Lower lobe of right lung (tissue), 2 donors: ENCODE measurements at places on chromosomes 1 and 21. TPM values are rescaled to one million over a fixed set of nuclear protein-coding genes. Genes with fewer than 3 reads are reported as not detected.

- no peak for DNase-seq
These were observed 29.9 kb upstream of the CAMSAP2 start for GRCh38 chr1:200708769-200709168.

- DNase-seq = no peak
These were observed 397.9 kb downstream of the HHAT start for GRCh38 chr1:210726621-210727020.

- no peak for DNase-seq
These were observed 744 bp upstream of the WDR26 start for GRCh38 chr1:224435318-224435763.

- no peak for DNase-seq
These were observed 14.1 kb downstream of the FBXO2 start for GRCh38 chr1:11640101-11640500.

DNA sequence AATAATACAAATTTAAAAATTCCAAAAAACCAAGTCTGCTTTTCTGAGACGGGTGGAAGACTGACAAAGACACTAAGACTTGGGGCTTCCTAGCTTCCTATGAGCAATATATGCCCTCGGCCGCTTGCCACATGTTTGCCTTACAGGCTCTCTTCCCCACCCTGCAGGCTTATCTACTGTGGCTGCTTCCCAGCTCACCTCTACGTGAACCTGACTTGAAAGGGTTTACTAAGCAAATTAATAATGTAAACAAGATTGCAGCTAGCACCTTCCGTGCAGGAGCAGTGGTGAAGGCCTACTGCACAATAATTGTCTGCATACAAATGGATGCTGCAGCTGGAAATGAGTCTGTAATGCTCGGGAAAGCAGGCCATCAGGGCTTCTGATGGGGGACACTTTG, 152.9 kb upstream of the DAB1 start:
- no peak for DNase-seq

DNA sequence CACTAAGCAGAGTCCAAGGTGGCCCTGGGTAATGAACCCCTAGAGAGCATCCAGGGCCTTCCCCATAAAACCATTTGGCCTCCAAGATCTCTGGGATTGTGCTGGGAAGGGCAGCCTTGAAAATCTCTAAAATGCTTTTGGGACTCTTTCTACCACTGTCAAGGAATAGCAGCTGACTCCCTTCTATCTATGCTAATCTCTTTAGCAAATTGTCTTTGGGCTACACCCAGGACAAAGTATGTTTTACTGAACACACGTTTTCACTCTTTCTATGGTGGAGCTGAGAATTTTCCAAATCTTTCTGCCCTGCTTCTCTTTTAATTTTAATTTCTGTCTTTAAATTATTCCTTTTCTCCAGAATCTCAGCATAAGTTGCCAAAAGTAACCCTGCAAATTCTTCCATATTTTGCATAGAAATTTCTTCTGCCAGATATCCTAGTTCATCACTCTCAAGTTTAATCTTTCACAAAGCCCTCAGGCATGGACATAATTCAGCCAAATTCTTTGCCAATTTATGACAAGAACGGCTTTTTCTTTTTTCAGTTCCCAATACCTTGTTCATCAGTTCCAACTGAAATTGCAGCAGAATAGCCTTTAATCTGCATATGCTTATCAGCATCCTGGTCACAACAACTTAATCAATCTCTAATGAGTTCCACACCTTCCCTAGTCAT, 687.0 kb upstream of the ADGRL4 start:
- DNase-seq = no peak

DNA sequence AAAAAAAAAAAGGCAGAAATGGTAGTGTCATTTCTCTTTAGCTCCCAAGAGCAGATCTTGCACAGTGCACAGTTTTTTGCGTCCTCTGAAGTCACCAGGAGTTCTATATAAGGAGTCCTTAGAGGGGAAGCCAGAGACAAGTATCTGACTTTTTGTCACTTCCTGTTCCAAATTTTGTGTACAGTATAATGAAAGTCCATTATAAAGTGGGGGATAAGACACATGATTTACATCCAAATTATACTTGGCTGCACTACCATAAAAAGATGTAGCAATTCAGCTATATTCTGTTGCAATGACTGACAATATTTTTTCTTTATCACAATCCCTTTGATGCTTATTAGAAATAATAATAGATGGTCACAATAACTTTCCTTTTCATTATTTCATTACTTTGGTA, 1276.9 kb upstream of the ADGRL2 start:
- no peak for DNase-seq

- no peak for DNase-seq
These were observed 43.3 kb downstream of the LRRC53 start for GRCh38 chr1:74468982-74469603.

DNA sequence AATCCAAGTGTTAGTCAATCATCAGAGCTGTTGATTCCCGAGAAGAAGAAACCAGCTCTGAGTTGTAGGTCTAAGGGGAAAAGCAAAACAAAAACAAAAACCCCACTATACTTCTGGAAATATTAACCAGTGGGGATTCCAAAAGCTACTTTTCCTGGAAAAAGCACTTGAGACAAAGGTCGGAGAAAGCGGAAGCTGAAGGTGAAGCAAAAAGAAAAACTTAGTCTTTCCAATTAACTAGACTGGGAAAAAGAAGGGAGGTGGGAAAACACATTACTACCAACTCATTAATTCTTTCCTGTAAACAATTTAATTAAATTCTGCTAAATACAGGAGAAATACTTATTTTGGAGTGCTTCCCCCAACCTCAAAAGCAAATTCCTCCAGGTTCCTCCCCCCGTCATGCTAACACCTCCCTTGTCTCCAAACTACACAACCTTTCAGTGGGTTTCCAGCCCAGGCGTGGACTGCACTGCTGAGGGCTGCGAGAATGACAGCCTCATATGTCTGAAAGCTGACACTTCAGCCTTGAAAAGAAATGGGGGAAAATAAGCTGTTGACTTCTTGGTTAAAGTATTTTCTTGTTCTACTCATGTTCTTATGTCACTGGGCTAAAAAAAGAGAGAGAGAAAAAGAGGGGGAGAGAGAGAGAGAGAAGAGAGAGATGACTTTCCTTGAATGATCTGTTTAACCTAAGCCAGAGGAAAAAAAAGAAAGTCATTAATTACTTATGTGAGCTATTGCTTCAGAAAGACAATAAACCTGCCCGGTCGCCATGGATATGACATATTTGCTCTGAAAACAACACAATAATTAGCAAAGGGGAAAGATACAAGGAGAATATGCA, 5.1 kb downstream of the CASZ1 start:
- no peak for DNase-seq

GRCh38 chr21:15293240-15293639, 228.4 kb upstream of the NRIP1 start:
- no peak for DNase-seq

- no peak for DNase-seq
These were observed 26.5 kb upstream of the NTPCR start for GRCh38 chr1:232923739-232924386.

DNA sequence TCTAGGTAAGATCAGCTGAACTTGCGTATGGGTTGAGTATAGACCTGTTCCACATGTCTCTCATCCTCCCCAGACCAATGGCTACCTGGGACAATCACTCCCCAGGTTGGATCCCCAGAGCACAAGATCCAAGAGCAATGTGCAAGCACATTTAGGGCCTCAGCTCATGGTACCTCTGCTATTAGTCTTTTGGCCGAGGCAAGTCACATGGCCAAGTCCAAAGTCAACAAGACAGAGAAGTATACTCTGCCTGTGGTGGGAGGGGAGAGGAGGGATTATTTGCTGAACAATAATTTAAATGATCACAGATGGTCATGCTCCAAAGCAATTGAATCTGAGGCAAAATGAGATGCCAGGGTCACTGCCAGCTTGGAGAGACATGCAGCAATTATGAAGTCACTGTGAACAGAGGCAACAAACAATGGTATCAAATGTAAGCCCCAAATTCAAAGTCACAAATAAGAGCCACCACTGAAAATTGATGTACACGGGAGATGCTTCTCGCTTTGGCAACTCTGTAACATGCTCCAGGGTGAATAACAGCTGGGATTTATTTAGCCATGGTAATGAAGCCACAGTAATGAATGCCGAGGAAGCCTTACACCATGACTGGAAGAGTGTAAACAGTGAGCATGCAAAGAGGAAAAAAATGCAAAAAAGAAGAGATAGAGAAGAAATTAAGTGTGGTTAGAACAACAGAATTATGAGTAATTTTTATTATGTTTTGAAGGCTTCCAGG, 149.1 kb downstream of the ZNF281 start:
- no peak for DNase-seq

- DNase-seq = no peak
These were observed 90.4 kb downstream of the SLC45A1 start for GRCh38 chr1:8408151-8408839.

DNA sequence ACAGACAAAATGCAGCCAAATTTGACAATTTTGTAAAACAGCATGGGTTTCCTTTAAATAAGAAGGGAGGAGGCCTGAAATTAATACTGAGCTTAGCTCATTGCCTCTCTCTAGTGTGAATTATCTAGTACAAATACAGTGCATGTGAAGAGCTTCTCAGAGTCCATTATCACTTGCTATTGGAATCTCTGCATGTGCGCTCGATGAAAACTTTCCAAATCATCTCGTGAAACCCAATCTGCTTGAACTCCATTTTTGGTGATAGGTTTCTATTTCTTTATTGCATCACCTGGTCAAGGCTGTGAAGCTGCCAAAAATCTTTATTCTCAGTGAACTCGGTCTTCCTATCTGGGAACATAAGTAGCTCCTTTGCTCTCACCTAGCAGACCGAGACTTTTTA, 49.5 kb upstream of the LYPLAL1 start:
- DNase-seq = no peak

DNA sequence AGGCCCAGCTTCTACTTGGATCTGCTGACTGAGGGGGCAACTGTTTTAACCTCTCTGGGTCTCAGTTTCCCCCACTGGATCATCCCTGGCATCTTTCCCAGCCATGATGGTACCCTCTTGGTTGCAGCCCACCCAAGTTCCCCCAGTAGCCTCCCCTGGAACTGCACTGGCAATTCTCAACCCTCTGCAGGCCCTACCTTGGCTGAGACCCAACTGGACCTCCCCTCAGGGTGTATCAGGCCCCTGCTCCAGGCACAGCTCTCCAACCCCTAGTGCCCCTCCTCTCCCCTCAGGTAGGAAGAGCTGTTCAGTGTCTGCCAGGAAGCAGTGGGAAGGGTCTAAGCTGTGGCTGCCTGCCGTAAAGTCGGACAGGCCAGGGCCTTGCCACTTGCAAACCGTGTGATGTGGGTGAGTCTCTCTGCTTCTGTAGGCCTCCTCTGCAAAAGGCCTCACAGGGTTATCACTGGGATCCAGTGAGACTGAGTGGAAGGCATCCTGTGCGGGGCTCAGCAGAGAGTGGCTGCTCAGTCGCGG, 32.1 kb downstream of the RHBG start:
- no peak for DNase-seq

LRP8 gene
- 9.2 TPM for total RNA-seq

GRCh38 chr21:35051287-35051818, 2.3 kb upstream of the RUNX1 start:
- DNase-seq = peak; percentile 95

FAM177B gene
- total RNA-seq = 0.56 TPM

DNA sequence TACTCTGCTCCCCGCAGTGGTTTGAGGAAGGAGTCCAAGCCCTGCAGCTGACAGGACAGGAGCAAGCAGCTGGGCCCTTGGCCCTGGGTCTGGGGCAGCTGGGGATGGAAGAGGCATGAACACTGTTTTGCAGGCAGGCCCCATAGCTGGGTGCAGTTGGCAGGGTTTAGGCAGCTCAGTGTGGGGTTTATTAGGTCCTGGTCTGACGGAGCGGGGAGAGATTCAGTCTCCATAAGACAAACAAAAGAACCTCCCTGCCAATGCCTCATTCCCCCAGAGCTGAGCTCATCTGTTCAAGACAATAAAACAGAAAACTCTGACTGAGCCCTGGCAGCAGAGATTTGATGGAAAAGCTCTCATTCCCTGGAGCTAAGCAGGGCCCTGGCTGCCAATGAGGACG, 37.3 kb downstream of the OLFML2B start:
- DNase-seq = no peak

DNA sequence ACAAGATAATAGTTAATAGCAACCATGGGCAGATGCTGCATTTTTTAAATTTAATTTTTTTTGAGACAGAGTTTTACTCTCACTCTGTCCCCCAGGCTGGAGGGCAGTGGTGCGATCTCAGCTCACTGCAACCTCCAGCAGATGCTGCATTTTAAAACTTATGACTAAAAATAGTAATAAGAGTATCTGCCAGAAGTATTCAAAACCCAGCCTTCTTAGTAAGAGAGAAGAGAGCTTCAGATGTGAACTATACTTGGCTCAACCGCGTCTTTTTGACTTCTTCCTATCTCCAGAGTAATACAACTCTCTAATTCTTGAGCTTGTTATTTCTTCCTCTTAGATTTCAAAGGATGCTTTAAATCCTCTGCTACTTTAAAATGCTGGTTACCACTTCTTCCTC, 4.6 kb downstream of the RPS27 start:
- DNase-seq = no peak

DNA sequence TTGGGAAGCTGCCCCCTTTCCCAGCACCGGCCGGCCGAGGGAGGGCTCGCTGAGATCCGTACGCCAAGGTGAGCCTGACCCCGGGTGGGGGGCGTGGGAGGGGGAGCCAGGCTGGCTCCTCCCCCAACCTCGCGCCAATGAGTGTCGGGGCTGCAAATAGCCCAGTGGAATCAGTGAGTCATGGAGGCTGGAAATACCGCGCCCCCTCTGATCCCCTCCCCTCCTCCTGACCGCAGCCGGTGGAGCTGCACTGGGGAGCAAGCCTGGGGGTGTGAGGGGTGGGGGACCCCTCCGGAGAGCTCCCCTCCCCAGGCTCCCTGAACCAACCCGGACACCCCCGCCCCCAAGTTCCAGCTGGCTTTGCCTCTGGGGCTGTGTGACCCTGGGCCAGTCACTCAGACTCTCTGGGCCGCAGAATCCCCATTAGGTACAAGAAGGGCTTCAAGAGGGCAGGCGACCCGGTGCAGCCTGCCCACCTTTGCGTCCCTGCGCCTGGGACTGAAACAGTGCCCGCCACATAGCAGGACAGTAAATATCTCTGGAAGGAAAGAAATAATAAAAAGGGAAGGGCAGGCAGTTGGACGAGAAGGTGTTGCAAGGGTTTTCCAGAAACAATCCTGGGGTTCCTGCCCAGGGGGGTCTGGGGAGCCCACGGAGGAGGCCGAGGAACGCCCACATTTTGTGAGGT, 4.5 kb downstream of the HSPB7 start:
- DNase-seq = peak; percentile 42

CD1E gene
- total RNA-seq = 2.6 TPM
